HCT116 (cell line): ENCODE measurements at places on chromosomes 3 and 15.

DNA sequence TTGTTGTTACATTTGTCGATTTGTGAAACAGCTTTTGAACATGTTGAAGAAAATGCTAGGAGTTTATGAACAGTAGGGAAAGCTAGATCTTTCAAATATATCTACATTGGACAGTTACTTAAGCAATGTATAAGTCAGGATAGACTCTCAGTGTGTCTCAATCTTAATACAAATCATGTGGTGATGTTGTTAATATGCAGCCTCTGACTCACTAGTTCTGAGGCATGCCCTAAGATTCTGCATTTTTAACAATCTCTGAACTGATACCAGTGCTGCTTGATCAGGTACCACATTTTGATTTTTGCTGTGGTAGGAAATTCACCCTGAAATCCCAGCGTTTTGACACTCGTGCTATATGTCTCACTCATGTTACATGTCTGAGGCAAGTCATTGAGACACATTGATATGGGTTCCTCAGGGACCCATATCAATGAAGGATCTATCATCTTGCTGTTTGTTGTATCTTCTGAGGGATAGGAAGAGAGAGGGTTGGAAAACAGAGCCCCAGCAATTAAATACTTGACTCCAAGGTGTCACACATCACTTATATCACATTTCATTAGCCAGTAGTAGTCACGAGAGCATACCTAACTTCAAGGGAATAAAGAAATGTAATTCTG, 597.9 kb downstream of the TAFA4 start:
- no peaks in the 10 kb centered on the region for H3K36me3 ChIP-seq
- H3K27me3 ChIP-seq = no peaks in the 10 kb centered on the region
- H3K4me3 ChIP-seq = no peak overlapping the region
- no peaks in the 10 kb centered on the region for H3K4me1 ChIP-seq
- H3K27ac ChIP-seq = no peak overlapping the region

GRCh38 chr15:99878835-99879234, 145.6 kb upstream of the LYSMD4 start:
- DNase-seq = no peak
- H3K36me3 ChIP-seq = no peaks in the 10 kb centered on the region
- H3K4me3 ChIP-seq = no peak overlapping the region
- H3K27ac ChIP-seq = no peak overlapping the region
- H3K4me1 ChIP-seq = no peaks in the 10 kb centered on the region

GRCh38 chr15:62857411-62857853, 185.1 kb upstream of the TPM1 start:
- H3K27me3 ChIP-seq = no peaks in the 10 kb centered on the region
- DNase-seq = no peak
- no peak overlapping the region for H3K4me3 ChIP-seq
- no peaks in the 10 kb centered on the region for H3K36me3 ChIP-seq

DNA sequence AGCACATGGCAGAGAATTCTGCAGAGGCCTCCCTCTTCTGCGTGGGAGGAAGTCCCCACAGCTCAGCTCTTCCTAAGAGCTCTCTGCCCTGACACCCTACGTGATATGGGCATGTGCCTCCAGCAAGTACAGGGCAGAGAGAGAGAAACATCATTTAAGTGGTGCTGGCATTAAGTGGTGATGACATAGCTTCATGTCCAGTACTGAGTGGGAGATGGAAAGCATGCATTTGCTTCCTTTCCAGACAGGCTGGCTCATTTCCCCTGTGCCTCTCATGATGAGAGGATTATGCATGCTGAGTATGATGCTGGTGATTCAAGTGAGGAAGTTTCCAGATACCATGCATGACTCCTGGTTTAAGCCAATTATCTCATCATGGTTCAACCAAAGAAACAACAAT, 26.9 kb downstream of the BFSP2 start:
- H3K4me1 ChIP-seq = no peaks in the 10 kb centered on the region
- H3K27me3 ChIP-seq = peaks cover 16% of the 10 kb centered on the region; the same call in 1 of the 2 replicates
- no peaks in the 10 kb centered on the region for H3K36me3 ChIP-seq
- no peak for DNase-seq
- H3K4me3 ChIP-seq = no peak overlapping the region
- H3K27ac ChIP-seq = no peak overlapping the region

DNA sequence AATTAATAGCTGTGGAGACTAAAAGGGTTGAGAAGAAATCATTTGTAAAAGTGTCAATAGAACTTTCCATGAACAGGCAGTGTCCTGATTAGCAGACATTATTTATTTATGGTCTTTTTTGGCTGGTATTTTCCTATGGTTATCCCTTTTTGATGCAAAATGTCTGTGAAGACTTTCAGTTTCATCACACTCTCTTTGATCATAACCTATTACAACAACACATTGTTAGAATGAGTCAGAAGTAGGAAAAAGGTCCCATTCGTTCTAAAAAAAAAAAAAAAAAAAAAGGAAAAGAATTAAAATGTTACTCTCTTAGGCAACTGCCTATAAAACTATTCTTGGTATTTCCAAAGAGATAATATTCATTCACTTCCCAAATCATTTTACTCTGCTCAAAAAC, 62.1 kb downstream of the SLC49A4 start:
- H3K4me1 ChIP-seq = no peaks in the 10 kb centered on the region
- H3K27me3 ChIP-seq = no peaks in the 10 kb centered on the region
- no peak for DNase-seq
- no peak overlapping the region for H3K27ac ChIP-seq
- no peaks in the 10 kb centered on the region for H3K36me3 ChIP-seq

DNA sequence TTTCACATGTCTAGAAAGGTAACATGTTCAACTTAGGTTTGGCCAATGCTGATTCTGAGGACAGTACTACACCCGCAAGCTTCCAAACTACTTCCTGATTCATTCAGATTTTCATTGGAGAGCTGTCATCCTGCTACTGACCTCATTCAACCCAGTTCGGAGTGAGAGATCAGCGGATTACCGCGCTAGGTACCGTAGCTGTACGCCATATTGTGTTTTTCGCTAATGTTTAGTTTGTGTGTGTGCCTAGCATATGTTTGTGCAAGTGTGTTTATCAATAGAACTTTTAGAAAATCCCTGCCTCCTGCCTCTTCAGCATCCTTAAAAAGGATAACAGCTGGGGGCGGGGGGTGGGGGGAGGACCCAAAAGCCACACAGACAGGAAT, 1.1 kb downstream of the ZBTB20 start:
- no peaks in the 10 kb centered on the region for H3K36me3 ChIP-seq
- peak; percentile 19 for DNase-seq
- peak overlapping the region; percentile 79 for H3K4me3 ChIP-seq
